Left ventricle myocardium inferior (tissue), 1 donor: ENCODE measurements at places on chromosomes 1 and 21.
A peak's percentile ranks its signal among the peaks of the same experiment; 100 is the strongest.

DNA sequence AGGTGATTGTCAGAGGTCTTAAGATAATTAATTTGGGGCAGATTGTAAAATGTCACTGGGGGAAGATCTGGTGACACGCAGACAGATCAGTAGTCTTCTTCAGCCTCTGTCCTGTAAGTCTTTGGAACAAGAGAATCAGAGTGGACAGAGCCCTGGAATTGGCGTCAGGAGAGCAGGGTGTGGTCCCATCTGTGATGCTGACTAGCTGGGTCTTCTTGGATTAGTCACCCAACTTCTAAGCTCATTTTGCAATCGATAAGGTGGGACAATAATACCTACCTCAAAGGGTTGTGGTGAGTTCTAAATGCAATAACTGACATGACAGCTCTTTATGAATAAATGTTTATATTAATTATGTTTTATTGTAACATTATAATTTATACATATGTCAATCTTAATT is 4.8 kb downstream of the FASLG start:
- DNase-seq, result no peak

- no peak for DNase-seq
Observed at GRCh38 chr1:13595411-13595810, 11.8 kb downstream of the PDPN start.

DNA sequence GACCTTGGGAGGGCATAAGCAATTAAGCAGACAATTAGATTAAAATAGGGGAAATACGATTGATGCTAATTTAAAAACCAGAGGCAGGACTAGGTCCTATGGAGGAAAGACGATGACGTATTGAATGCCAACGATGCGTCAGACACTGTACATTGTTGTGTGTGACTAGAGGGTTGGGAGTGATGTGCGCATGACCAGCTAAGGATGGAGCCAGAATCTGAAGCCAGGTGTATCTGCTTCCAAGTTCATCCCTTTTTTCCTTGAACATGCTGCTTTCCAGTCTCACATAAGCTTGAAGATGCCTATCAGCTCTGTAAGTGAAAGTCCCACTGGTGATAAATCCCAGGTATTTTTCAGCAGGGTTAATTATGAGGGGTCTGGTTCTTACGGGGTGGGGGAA is 576.2 kb downstream of the MATN1 start:
- DNase-seq, result no peak

- no peak for DNase-seq
Observed at GRCh38 chr1:195951313-195951712, 656.9 kb downstream of the KCNT2 start.

- peak; percentile 58 for DNase-seq
Observed at GRCh38 chr1:145985502-145986439, 10.6 kb downstream of the TXNIP start.

DNA sequence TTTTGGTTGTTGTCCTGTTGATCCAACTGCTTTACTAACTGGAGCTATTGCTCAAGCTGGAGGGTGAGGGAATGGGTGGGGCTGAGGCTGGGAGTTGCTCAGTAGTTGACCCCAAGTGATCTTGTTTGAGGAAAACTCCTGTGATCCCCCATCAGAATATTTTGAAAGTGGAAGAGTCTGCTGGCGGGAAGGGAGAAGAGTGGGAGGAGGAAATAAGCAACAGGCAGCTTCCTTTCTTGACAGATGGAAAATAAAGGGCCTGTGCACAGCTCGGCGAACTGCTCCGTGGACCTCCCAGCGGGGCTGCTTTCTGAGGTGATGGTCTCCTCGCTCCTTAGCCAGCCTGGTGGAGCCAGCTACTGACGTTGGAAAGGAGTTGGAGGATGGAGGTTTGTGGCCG is 199.1 kb upstream of the LMO4 start:
- DNase-seq, result peak; percentile 54

DNA sequence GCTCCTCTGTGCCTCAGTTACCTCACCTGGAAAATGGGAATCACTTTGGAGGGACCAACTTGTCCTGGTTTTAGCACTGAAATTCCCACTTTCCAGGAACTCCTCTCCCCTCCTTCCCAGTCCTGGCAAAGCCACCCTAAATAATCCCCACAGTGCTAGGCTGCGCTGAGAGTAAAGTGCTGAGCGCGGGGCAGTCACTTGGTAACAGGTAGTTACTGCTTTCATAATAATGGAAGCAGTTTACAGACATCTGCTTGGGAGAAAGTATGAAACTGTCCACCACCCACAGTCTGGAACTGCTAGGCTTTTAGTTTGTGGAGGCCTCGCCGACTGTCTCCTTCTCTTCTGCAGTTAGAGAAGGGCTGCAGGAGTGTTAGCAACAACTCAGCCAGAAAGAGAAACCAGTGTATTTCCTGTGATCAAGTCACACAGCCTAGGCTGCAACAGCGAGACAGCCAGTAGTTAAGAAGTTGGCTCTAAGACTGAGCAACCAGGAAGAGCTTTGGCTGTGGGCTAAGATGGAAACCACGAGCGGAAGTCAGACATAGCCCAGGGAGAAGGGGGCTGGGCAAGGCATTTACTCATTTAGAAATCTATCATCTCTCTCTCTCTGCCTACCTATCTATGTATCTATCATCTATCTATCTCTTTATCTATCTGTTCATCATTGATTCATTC is 30.8 kb upstream of the ABCG1 start:
- no peak for DNase-seq
